ENCODE measurements at places on chromosomes 2 and 18.

GRCh38 chr2:144524118-144525009 lies 4.4 kb upstream of the ZEB2 start:
- DNase-seq = no peak

DNA sequence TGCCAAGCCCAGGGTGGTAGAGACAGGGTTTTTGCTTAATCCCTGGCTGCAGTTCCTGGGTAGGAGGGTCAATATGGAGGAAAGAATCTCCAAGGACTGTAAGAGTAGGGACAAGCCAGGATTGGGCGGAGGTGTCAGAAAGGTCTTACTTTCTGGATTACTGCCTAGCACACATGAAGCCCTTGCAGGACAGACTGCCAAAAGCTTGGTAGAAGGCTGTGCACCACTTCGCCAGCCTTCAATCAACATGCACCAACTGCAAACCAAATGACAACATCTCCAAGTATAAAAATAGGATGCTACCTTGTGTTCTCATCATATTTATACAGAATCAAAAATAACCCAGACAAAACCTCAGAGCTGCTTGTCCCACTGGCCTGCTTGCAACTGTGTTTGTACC lies 3.7 kb downstream of the ZNF142 start:
- no peak for DNase-seq

DNA sequence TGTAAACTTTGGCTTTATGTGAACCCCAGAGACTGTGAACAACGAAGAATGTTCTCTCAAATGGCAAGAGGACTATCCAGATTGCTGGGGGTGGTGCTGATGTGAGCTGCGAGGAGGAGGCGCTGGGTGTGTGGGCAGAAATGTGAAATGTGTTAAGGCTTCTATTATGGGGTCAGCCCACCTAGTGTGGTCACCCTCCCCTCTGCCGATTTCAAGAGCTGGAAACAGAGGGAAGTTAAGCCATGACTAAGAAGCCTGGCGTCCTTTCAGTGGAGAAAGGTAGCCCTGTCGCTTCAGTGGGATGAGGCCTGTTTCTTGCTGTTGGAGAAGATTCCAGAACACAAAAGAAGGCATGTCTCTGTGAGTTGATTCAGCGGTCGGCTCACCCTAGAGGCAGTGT lies 89.0 kb upstream of the KCTD1 start:
- no peak for DNase-seq

- DNase-seq = no peak
These were observed 59.5 kb downstream of the RABL2A start for GRCh38 chr2:113686537-113686936.

DNA sequence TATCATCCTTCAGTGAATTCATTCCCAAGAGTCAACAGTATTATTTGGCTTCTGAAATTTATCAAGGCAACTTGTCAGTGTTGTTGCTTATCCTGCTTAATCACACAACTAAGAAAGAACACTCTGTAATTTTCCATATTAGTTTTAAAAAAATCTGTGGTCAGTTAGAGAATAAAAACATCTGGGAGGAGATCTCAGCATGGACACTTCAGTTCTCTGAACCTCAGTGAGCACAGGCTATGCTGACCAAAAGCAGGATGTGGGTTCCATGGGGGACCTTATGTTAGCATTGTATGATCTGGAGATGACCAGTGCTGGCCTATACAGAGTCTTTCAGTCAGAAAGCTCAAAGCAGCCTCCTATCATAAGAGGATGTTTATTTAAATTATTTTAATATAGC lies 79.1 kb upstream of the KLHL14 start:
- no peak for DNase-seq
